ENCODE measurements at places on chromosomes 11 and 22. TPM values are rescaled to one million over a fixed set of nuclear protein-coding genes. Genes with fewer than 3 reads are reported as not detected.

- no peak for DNase-seq
These were observed 17.2 kb downstream of the SNX19 start for GRCh38 chr11:130899106-130899505.

Gene CARD10
- total RNA-seq: 22.6 TPM

GRCh38 chr22:19689408-19689807 is 24.9 kb upstream of the SEPTIN5 start:
- peak; percentile 20 for DNase-seq

- DNase-seq: no peak
These were observed 288.5 kb downstream of the MN1 start for GRCh38 chr22:27513021-27513420.

Gene TRIM51
- not detected for total RNA-seq

Gene SLC37A2
- total RNA-seq: 1.3 TPM

DNA sequence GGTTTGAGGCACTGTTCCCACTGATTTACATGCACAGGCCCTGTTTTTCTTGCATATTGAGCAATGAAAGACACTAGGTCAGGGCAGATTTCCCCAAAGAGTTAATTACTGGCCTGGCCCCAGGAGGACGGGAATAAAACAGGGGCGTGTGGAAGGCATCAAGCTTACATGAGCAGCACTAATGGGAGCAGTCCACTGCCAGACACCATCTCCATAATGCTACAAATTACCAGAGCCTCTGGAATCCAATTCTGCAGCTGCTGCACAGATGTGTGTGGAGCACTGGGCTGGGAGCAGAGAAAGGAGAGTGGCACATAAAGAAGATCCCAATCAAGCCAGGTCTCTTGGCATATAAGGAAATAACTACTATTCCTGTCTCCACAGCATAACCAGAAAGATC is 96.9 kb downstream of the CCDC34 start:
- no peak for DNase-seq

DNA sequence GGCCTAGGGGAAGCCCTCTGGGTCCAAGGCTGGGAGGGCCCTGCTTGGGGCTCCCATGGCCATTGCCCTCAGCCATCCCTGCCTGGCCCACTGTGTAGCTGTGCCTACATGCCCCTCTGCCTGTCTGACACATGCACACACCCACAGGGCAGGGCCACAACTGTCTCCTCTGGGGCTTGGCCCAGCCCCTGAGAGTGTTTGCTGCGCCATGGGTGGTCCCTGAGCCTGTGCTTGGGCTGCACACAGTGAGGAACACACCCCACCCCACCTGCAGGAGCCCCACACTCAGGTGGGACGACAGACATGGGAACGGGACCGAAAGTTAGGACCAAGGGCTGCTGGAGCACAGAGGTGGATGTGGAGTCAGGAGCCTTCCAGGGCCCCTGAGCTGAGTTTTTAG is 489.5 kb downstream of the TBC1D22A start:
- DNase-seq: no peak

- DNase-seq: no peak
These were observed 40.1 kb upstream of the CTSC start for GRCh38 chr11:88377646-88378045.

Gene TCN1
- total RNA-seq: 0.45 TPM

- no peak for DNase-seq
These were observed 112.1 kb downstream of the PAX6 start for GRCh38 chr11:31699066-31699465.

DNA sequence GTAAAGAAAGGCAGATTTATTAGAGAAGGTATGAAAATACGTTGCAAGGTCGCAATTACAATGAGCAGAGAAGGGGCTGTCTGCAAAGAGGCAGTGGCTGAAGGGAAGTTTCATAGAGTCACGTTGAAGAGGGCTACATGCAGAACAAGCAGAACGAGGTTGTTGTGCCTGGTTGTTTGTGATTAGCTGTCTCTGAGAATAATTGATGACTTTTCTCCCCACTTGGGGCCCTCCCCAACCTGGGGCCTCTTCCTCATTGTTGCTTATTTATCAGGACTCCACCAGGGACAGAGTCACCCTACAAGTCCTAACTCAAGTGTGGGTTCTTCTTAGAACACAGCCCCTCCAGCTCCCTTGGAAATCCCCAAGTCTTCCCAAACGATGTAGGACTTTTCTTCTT is 29.1 kb downstream of the CSF2RB start:
- no peak for DNase-seq

Gene CEP126
- 2.1 TPM for total RNA-seq

All from astrocyte (in vitro differentiated cells and primary cell).